ENCODE measurements at places on chromosomes 11 and 22.

GRCh38 chr11:118290923-118291322, 13.6 kb upstream of the CD3E start:
- peak; percentile 36 for DNase-seq

DNA sequence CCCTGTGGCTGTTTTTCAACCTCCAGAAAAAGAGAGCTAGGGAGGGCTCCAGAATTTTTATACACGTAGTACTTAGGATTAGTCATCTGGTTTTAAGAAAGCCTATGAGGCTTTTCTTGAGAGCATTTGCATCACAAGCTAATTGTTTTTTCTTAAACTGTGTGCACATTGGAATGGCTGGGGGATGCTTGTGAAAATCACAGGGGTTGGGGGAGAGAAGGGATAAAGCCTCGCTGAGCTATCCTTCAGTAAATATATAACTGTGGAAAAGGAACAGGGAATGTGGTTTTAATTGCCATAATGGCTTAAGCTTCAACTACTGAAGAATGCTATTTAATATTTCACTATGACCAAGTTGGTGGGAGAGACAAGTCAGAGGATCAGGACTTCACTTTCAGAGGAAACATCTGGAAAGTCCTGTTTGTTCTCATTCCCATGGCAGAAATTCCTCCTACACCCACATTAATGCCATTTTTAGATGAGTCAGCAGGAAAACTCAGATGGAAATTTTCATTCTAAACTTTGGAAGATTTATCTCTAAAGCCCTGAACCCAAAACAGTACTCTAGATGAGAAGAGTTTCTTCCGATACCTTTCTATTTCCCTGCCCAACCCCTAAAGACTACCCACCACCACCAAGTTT, 591.3 kb downstream of the LRRC4C start:
- DNase-seq = no peak

- DNase-seq = no peak
Measured at GRCh38 chr11:109209572-109209971, 212.4 kb upstream of the C11orf87 start.

DNA sequence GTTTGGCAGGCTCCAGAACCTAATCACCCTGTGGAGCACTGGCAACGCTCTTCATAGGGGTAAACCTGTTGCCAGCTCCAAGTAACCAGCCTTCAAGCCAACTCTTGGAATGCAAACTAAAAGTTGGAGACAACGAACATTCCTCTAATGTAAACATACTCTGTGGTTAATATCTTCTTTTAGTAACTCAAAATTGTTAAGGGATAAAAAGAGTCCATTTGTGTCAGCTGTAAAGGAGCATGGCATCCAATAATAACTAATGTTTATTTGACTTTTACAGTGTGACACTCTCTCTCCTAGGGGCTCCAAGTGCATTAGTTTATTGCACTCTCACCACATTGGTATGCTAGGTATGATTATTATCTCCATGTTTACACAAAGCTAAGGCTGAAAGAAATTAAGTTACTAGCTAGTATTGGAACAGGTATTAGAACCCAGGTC, 31.0 kb upstream of the AMOTL1 start:
- DNase-seq = no peak

DNA sequence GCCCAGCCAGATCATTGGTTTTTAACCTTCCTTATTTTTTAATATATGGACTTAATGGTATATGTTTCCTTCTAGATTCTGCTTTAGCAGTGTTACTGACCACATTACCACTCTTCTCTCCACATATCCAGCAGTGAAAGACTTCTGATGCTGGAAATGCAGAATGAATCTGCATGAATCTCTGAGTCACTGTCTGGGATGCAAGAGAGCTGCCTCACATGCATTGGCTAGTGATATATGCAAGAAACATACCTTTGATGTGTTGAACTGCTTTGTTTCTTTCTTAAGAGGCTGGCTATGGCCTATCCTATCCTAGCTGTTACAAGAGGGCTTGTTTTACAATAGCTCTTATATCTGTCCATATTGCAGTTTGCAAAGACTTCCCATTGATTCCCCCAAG, 16.6 kb upstream of the AMPD3 start:
- no peak for DNase-seq

- DNase-seq = no peak
Measured at GRCh38 chr22:44427611-44428470, 70.2 kb downstream of the RTL6 start.

DNA sequence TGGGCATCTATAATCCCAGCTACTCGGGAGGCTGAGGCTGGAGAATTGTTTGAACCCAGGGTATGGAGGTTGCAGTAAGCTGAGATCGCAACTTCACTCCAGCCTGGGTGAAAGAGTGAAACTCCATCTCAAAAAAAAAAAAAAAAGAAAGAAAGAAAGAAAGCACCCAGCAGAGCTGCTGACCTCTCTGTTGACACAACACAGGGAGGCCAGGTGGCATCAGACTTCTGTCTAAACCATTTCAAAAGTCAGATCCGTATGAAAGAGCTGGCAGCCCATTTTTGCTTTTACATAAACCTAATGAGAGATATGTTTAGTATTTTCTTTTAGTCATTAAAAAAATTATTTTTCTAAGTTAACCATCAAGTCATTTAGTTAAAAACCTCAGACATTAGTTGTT, 64.4 kb upstream of the RRM1 start:
- DNase-seq = no peak

Data from activated CD4-positive, alpha-beta T cell treated with anti-CD3 and anti-CD28 coated beads, Interleukin-2, amount 50 U/mL, for 4 hours (primary cell).